ENCODE measurements at places on chromosomes 5 and 9.

GRCh38 chr9:28956116-28956880 is 1383.0 kb upstream of the C9orf72 start:
- no peak for DNase-seq

DNA sequence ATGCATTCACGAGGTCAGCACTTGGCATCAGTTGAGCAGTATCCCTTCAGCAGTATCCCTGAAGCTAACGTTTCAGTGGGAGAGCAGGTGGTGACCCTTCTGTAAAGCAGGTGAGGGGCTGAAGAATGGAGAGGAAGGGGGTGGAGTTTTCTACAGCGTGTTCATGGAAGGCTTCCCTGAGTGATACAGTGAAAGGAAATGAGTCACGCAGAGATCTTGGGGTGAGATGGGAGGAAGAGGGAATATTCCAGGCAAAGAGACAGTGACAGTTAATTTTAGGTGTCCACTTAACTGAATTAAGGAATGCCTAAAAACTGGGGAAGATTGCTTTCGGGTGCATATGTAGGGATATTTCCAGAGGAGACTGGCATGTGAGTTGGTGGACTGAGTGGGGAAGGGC is 25.7 kb downstream of the TAS2R1 start:
- no peak for DNase-seq

GRCh38 chr9:129762985-129763926 is 10.4 kb upstream of the PTGES start:
- DNase-seq, result peak; percentile 67

- DNase-seq, result no peak
These were observed 917.6 kb upstream of the DMAC1 start for GRCh38 chr9:8717146-8717545.

GRCh38 chr9:69961843-69962242 is 81.8 kb upstream of the MAMDC2 start:
- DNase-seq, result no peak

- no peak for DNase-seq
These were observed 86.2 kb downstream of the GCNT1 start for GRCh38 chr9:76545191-76545590.

GRCh38 chr9:592225-592624 is 249.3 kb upstream of the DMRT1 start:
- DNase-seq, result no peak

DNA sequence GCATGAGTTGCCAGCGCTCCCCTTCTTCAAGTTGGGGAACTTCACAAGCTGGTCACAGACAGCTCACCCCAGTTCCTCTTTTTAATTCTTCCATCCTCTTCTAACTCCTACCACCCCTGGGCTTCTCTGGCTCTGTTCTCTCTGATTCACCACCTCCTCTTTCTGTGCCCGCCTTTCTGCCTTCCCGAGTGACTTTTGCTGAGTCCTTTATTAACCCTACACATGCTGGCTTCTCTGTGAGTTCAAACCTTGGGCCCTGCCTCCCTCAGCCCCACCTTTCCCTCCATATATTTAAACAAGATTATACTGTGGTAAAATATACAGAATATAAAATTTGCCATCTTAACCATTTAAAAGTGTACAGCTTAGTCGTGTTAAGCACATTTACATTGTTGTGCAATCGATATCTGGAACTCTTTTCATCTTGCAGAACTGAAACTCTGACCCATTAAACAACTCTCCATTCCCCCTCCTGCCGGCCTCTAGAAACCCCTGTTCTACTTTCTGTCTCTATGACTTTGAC is 32.0 kb downstream of the SLC46A2 start:
- DNase-seq, result no peak

DNA sequence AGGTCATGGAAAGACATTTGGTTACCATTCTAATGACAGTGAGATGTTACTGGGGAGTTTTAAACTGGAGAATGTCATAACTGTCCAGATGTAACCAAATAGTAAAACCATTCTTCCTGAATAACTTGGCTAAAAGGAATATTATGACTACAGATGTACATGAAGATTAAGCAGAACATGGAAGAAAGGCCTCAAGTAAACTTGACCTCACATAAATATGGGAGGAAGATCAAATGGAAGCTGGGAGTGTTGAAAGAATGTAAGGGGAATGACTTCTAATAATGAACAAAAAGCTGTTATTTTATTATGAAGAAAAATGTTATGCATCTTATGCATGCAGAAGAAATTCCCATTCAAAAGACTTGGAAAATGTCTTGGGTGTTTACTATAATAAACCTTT is 107.7 kb upstream of the CDKN2B start:
- DNase-seq, result no peak

DNA sequence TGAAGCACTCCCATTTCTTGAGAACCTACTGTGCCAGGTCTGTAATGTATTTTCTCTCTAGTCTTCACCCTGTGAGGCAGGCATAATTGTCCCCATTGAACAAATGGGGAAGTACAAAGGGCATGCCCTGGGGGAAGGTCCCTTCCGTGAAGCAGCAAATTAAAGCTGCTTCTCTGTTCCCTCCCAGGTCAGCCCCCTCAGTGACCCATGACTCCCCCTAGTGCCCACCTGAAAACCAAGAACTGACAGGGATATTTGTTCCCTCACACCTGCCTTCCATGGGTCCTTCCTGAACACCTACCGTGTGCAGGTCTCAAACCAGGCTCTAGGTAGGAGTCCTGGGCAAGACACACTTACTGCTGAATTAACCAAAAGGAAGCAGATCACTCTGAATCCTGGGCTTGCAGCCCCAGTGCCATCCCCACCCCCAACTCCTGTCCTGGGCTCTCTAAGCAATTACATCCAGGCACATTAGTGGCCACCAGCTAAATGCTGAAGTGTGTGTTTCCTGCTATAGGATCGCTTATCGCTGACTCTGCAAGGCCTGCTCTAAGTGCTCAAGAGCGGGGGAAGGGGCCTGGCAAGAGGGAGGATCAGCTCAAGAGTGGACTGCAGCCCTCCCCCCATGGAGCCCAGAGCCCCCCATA is 254.8 kb downstream of the CDK5RAP2 start:
- no peak for DNase-seq

DNA sequence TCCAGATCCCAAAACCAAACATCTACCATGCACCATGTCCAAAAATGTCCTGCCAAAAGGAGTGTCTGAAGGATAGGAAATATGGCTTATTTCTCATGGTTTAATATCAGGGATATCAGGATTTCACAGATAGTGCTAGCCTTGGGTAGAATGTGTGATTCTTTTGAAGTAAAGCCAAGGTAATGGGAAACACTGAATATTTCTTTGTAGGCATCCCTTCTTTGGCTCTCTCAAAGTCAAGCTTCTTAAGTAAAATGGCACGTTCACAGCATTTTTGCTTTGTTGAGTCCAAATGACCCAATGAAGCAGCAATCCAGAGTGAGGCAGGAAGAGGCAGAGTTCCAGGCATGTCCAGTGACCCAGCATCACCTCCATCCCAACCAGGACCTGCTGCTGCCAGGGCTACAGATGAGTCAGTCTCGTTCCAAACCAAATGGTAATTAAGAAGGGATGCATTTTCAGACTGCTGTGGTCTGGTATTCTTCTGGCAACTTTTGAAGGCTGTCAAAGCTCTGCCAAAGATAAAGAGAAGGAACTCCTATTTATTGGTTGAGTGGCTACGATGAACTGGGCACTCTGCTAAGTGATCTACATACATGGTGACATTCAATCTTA is 678.8 kb upstream of the KLF4 start:
- no peak for DNase-seq

DNA sequence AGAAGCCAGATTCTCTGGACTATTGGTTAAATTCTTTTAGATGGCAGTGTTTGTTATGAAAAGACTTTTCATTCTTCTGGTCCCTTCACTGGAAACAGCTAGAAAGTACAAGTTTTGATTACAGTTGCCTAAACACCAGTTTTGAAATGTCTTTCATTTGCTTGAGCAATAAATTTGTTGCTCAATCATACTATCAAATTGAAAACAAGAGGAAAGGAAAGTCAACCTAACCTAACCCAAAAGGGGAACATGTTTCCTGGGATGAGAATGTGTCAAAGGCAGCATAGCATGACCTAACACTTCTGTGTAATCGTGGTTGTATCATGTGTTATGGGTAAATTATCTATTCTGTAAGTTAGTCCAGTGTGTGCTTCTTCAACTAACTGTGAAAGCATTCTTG is 213.2 kb downstream of the TMC1 start:
- DNase-seq, result no peak

GRCh38 chr5:166022065-166022464 is 2269.4 kb upstream of the WWC1 start:
- DNase-seq, result no peak

GRCh38 chr5:73633060-73633459 is 7.1 kb downstream of the ARHGEF28 start:
- DNase-seq, result no peak

GRCh38 chr5:5700549-5700948 is 278.1 kb downstream of the ICE1 start:
- DNase-seq, result no peak

GRCh38 chr5:127872494-127872893 is 169.3 kb downstream of the CCDC192 start:
- no peak for DNase-seq

DNA sequence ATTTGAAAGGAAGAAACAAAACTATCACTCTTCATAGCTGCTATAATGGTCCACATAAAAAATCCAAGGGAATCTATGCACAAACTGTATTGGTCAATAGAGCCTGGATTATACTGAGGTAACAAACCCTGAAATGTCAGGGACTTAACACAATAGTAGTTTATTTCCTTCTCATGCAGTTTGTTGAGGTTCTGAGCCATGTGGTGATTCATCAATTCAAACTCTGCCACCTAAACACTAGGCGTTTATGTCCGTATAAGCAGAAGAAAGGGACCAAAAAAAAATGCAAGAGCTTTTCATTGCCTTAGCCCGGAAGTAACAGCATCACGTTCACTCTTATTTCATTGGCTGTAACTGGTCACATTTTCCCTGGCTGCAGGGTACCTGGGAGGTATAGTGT is 464.7 kb downstream of the ZSWIM6 start:
- no peak for DNase-seq

Measured in left lung (tissue), 14 donors.